ENCODE measurements at places on chromosomes 4 and X.

DNA sequence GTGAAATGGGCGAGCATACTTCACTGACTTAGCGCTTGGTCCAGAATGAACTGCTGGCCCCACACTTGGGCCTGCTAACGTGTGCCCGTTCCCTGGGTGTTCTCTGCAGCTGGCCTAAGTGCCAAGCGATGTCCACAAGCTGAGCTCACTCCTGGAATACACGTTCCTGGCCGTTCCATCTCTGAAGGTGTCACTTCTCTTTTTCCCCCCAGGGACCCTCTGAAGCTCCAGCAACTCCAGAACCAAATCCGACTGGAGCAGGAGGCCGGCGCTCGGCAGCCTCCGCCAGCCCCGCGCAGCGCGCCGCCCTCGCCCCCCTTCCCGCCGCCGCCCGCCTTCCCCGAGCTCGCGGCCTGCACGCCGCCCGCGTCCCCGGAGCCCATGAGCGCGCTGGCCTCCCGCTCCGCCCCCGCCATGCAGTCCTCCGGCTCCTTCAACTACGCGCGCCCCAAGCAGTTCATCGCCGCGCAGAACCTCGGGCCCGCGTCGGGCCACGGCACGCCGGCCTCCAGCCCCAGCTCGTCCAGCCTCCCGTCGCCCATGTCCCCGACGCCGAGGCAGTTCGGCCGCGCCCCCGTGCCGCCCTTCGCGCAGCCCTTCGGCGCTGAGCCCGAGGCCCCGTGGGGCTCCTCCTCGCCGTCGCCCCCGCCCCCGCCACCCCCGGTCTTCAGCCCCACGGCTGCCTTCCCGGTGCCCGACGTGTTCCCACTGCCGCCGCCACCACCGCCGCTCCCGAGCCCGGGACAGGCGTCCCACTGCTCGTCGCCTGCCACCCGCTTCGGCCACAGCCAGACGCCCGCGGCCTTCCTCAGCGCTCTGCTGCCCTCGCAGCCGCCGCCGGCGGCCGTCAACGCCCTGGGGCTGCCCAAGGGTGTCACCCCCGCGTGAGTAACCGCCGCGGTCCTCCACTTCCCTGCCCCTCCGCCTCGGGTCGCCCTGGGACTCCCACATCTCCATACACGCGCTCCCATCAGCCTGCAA, 132.3 kb downstream of the CBR4 start:
- no peak for DNase-seq

- DNase-seq, result no peak
These were observed 36.3 kb downstream of the SULT1E1 start for GRCh38 chr4:69823481-69824186.

- DNase-seq, result no peak
These were observed 73.0 kb downstream of the SLC39A8 start for GRCh38 chr4:102272318-102272717.

DNA sequence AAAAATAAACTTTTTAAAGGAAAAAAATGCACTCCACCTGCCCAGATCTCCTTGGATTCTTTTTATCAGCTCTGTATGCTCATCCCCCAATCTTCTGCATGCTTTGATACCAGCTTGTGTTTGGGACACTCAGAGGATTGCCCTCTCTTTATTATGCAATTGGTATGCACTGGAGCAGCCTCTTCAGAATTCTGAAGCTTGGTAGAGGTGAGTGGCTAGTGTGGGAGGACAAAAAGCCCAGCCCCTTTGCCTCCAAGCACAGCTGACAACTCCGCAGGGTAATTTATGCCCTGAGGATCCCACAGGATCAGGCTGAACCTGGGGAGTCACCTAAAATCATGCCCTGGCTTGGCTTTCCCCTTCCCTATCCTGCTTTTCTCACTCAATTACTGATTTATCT, 16.7 kb downstream of the IL21 start:
- no peak for DNase-seq

All from HTR-8/SVneo (cell line).